Activated CD4-positive, alpha-beta T cell treated with anti-CD3 and anti-CD28 coated beads, Interleukin-2, amount 50 U/mL, for 4 hours (primary cell): ENCODE measurements at places on chromosomes 2 and 18.

GRCh38 chr18:59878644-59879043, 21.2 kb upstream of the PMAIP1 start:
- DNase-seq = no peak

DNA sequence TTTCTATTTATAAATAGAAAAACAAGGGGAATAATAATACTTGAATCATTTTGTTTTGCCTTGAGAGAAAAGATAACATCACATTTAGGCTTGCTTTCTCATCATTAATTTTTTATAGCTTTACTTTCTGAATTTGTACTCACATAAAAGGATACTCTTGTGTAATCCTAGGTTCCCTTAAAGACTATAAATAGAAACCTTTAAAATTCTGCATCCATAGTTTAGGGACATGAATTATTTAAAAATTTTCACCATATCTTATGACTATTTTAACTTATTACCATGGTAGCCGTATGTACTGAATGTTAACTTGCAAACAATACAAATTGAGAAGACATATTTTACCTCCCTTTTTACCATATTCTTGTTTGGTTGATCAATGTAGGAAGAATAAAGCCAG, 143.5 kb upstream of the CWC22 start:
- no peak for DNase-seq

- no peak for DNase-seq
Observed at GRCh38 chr18:49531678-49532153, 30.1 kb upstream of the LIPG start.

GRCh38 chr18:63022429-63023022, 297.0 kb downstream of the BCL2 start:
- no peak for DNase-seq

GRCh38 chr2:201280191-201281040, 20.1 kb downstream of the CASP8 start:
- no peak for DNase-seq

DNA sequence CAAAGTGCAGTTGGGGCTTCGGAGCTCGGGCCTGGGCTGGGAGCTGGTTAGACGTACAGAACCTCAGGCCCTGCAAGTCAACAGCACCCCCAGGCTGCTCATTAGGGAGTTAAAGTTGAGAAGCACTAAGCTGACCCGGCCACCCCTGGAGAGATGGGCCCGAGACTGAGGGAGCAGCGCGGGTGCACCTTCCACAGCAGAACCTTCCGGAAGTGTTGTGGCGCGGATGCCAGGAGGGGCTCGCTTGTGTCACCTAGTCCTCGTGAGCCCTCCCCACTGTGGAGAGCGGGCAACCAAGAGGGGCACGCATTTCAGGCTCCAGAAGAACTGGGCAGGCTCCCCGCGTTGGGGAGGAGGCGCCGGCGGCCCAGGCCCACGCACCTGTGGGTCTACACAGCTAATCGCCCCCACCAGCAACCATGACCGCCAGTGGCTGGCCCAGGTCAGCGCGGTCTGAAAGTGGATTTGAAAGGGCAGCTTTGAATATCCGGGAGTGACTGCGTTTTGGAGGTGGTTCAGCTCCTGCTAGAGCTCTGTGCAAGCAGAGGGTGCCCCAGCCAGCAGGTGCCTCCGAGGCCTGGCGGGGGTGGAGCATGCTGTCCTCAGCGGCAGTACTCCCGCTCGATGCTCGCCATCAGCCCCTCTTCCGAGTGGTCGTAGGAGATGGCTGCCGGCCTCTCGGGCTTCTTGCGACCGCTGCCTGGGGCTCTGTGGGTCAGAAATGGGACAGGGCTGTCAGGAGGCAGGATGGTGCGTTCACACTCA, 15.1 kb downstream of the KLF11 start:
- DNase-seq = no peak

- no peak for DNase-seq
Observed at GRCh38 chr2:28507796-28508764, 12.2 kb downstream of the PLB1 start.

- DNase-seq = no peak
Observed at GRCh38 chr2:220220009-220220408, 592.6 kb downstream of the SLC4A3 start.

DNA sequence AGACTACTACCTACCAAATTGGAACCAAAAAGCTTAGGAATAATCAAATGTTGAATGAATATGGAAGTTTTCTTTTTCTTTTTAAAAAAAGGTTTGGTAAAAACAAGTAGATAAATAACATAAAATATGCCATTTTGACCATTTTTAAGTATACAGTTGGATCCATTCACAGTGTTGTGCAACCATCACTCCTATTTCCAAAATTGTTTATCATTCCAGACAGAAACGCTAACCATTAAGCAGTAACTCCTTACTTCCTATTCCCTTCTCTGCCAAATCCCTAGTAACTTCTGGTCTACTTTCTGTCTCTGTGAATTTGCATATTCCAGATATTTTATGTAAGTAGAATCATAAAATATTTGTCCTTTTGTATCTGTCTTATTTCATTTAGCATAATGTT, 39.8 kb downstream of the CD302 start:
- no peak for DNase-seq

GRCh38 chr2:196075196-196075595, 6.6 kb upstream of the DNAH7 start:
- no peak for DNase-seq

DNA sequence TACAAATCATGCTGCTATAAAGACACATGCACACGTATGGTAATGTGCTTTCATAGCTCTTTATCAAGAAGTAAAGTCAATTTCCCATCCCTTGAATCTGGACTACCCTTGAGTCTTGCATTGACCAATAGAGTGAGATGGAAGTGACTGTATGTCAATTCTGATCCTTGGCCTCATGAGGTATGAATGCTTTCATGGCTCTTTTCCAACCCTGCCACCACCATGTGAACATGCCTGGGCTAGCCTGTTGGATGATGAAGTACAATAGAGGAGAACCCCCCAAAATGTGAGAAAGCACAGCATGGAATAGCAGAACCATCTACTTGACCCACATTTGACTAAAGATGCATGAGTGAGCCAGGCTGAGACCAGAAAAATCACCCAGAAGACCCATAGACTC, 237.0 kb downstream of the NYAP2 start:
- no peak for DNase-seq

GRCh38 chr2:108257757-108258331, 18.1 kb downstream of the SULT1C3 start:
- no peak for DNase-seq

DNA sequence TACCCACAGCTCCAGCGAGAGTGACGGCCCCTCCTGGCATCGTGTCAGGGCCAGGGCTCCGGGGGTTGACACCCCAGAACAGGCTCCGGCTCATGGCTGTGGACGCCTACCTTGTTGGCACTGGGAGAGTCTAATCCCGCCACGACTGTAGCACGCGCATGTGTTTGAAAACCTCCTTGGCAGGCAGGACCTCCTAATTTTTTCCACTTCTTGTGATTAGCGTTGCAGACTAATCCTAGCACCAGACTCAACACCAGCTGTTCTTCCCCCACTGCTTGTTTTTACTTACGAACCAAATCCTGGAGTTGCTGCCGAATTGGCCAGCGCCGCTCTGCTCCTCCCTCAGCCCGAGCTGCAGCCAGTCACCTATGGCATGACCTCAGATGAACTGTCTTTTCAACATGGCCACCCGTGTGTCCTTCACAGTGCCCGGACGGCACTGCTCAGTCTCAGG, 110.7 kb downstream of the KLHL29 start:
- no peak for DNase-seq

DNA sequence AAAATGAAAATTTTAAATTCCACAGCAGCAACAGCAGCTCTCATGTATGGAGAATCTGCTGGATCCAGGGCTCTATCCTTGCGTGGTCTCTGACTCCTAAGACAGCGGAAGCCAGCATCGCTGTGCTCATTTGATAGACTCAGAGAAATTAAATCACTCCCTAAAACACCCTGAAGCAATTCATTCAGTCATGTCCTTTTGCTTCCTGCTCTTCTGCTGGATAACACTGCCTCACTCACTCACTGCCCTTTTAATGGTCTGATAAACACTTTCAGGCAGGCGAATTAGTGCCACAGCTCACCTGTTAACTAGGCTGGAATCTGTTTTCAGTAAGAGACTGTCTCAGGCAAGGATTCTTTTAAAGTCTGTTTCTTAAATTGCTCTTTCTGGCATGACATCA, 10.0 kb downstream of the WIPF1 start:
- no peak for DNase-seq

DNA sequence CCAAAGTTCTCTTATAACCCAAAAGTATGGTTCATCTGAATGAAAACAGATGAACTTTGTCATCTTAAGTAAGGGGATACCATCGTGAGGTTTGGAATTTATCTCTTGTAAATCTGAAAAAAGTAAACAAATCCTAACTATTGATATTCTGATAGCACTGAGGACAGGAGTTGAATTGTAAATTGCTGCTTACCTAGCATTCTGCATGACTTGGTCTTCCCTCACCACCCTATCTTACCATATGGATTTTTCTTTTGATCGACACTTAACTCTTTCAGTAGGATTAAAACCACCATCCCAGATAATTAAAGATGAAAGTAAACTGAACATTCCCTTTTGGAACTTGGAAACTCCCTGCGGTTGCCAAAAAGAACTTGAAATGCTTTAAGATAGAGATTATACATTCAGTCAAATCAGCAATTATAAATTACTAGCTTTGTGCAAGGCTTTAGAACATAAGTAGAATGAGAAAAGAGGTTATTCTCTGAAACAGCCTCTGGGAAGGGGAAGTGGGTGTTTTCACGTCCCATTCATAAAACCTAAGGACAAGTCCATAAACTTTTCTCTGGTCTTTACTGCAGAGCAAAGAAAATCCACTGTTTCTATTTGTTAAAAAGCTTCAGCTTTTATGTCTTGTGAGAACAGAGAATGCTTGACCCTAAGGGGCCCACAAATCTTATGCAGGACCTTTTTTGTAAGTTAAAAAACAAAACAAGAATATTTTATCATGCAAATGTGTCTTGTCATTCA, 49.7 kb upstream of the ZNF397 start:
- no peak for DNase-seq

DNA sequence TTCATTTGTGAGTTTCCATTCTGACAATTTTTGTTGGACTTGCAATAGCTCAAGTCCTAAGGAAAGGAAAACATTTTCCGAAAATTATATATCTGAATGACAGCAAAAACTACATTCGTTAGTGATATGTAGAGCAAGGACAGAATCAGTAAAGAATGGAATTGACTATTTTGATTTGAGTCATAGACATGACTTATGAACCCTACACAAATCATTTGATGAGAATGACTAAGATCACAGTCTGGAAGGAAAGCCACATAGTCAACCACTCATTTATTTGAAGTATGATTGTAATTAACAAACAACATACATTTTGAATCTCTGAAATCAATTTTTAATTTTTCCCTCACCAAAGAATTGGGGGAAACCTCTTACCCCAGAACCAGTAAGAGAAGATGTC, 231.6 kb upstream of the CRIM1 start:
- DNase-seq = no peak

DNA sequence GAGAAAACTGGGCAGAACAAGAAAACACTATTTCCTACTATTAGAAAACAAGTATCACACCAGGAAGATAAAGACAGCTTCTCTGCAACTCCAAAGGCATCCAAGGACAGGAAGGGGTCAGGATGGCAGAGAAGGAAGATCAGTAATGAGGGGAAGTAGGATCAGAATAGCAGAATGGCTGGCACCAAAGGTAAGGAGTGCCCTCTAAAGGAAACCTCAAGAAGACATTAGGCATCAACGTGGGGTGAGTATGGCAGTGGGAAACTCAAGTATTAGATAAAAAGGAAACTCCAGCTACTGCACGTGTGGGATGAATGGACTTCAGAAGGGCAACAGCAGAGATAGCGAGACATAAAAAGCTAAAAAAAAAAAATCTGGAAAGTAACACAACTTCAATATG, 25.9 kb downstream of the HDLBP start:
- no peak for DNase-seq

- DNase-seq = no peak
Observed at GRCh38 chr2:209976698-209977385, 25.6 kb upstream of the RPE start.

DNA sequence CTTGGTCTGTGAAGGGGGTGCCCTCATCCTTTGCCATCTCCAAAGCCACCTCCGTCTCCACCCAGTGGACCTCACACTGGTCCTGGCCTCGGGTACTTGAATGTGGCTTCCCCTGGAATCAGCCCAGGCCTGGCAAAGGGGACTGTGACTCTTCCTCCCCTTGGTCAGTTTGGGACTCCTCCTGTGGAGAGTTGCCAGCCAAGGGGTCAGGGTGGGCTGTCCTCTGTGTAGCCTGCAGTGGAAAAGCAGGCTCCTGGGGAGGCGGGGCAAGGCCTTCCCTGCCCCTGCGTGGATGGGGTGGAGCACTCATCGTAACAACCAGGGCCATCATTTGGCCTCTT, 59.8 kb downstream of the INHBB start:
- no peak for DNase-seq

DNA sequence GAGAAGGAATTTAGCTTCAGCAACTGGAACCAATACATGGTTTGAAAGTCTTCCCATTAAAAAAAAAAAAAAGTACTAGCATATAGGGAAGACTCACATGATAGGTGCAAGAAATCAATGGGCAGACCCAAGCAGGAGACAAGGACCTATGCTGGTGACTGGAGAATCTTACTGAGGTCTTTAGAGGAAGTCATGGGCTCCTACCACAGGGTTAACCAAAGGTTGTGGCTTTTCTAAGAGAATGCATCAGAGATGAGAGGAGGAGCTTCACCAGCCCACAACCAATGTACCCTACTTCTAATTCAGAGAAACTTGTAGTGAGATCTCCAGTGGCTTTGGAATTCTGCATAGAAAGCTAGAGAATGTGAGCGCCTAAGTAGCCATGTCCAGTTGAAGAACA, 207.4 kb downstream of the NCKAP5 start:
- no peak for DNase-seq

- no peak for DNase-seq
Observed at GRCh38 chr18:64589000-64589399, 440.1 kb upstream of the LINC00305 start.

- DNase-seq = no peak
Observed at GRCh38 chr2:153963256-153963655, 91.5 kb downstream of the GALNT13 start.

DNA sequence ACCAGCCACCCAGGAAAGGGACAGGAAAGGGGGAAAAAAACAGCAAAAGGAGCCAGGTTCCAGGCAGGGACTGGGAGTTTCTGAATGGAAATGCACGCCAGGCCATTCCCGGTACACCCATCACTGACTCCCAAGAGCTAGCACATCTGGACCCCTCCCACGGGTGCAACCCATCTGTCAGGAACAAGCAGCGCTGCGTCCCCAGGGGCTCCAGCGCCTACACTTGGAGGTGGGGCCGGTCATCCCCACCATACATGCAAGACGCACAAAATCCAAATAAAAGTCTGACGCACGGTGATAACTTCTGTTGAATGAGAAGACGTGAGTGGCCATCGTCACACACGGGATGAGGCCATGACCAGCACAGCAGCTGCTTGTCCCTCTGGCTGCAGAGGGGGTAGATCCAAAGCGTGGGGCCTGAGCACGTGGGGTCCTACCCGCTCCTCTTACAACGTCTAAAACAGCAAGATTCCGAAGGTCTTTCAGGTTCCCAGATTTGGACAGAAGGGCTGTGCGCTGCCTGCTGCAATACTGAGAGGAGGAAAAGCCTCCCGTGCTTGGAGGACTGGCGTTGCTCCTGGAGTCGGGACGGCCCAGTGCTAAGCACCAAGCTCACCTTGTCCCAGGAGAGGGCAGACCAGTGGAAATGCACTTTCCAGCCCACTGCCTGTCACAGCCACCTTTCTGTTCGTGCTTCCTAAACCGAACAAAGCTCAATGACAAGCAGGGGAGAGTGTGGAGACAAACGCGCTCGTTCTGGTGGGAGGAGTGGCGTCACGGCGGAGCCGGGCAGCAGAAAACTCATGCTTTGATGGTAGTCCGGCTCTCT, 68.9 kb downstream of the NDUFA10 start:
- no peak for DNase-seq
